Tibial nerve (tissue), 4 donors: ENCODE measurements at places on chromosomes 7 and 10.

- no peaks in the 10 kb centered on the region for H3K4me1 ChIP-seq
- H3K36me3 ChIP-seq, result no peaks in the 10 kb centered on the region
- no peak overlapping the region for H3K4me3 ChIP-seq
- DNase-seq, result no peak
- H3K27ac ChIP-seq, result no peak overlapping the region
Measured at GRCh38 chr10:48884179-48885045, 55.2 kb downstream of the LRRC18 start.

DNA sequence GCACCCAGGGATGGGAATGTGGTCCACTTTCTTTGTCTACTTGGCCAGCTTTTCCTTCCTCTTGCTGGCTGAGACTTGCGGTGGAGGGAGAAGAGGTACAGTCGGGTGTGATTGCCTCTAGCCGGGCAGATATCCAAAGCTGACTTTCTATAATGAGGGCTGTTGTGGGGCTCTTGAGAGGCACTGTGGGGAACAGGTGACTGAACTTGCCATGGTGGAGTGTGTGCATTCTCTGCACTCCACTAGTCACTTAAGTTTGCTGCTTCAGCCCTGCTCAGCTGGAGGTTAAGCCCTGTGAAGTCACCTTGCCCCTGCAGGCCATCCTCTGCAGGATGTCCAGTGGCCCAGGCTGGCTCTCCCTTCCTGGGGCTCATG lies 116.6 kb downstream of the AOAH start:
- H3K4me3 ChIP-seq, result no peak overlapping the region
- H3K4me1 ChIP-seq, result no peaks in the 10 kb centered on the region
- H3K36me3 ChIP-seq, result no peaks in the 10 kb centered on the region
- no peaks in the 10 kb centered on the region for H3K27me3 ChIP-seq
- H3K27ac ChIP-seq, result no peak overlapping the region
- DNase-seq, result no peak

- H3K4me3 ChIP-seq, result no peak overlapping the region
- DNase-seq, result no peak
- peaks cover 34% of the 10 kb centered on the region for H3K4me1 ChIP-seq
- H3K36me3 ChIP-seq, result no peaks in the 10 kb centered on the region
- no peaks in the 10 kb centered on the region for H3K27me3 ChIP-seq
Measured at GRCh38 chr10:852386-852785, 79.1 kb downstream of the LARP4B start.

DNA sequence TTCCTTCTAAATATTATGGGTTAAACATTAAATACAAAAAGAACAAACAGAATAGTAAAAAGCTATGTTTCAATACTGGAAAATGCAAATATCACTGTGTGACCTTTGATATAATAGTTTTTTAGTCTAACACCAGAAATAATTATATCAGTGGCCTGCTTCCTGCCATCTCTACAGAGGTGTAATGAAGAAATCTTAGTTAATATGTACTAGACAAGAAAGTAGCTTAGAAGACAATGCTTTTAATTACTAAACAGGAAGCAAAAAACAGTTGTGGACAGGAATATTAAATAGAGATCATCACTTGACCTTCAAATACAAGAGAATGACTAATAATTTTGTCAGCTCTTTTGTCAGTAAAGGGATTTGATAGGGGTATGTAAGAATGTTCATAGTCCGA lies 47.4 kb upstream of the LRRN3 start:
- no peak overlapping the region for H3K27ac ChIP-seq
- DNase-seq, result no peak
- H3K4me1 ChIP-seq, result no peaks in the 10 kb centered on the region

DNA sequence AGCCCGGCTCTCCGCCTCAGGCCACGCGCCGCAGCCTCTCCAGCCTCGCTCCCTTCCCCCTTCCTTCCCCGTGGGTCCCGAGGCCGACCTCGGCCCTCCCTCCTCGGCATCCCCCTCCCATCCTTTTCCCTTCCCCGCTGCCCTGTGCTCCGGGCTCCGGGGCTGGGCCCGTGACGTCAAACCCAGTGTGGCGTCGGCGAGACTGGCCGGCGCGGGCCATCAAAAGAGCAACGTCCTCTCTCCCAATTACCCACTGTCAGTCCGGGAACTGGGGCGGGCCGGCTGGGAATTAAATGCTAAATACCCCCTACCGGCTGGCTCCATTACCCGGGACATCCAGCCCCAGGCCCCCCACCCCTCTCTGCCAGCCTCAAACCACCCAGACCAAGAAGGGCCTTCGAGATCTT lies 2.6 kb upstream of the GATA3 start:
- H3K27me3 ChIP-seq, result peaks cover 100% of the 10 kb centered on the region
- H3K4me3 ChIP-seq, result no peak overlapping the region
- no peak for DNase-seq
- H3K27ac ChIP-seq, result no peak overlapping the region
- H3K4me1 ChIP-seq, result peaks cover 49% of the 10 kb centered on the region
